ENCODE measurements at places on chromosomes 6 and 20.

GRCh38 chr6:84460491-84460890, 233.0 kb upstream of the CEP162 start:
- no peak for DNase-seq

DNA sequence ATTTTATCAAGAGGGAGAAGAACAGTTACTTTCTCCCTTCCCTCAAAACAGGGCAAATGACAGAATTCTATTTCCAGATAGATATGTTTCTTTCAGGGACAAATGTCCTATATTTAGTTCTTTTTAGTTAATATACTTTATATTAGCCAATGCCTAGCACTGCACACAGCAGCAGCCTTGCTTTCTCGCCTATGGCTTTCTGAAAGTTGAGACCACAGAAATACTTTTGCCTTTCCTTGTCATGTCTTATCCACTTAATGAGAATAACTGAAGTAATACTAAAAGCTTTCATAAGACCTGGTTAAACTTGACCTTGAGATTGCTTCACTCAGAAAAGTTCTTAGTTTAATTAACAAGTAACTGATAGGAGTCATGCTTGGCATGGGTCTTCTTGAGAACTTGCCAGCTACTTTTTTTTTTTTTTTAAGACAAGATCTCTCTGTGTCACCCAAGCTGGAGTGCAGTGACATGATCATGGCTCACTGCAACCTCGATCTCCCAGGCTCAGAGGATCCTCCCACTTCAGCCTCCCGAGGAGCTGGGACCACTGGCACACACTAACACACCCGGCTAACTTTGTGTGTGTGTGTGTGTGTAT, 159.3 kb downstream of the CDKAL1 start:
- no peak for DNase-seq

DNA sequence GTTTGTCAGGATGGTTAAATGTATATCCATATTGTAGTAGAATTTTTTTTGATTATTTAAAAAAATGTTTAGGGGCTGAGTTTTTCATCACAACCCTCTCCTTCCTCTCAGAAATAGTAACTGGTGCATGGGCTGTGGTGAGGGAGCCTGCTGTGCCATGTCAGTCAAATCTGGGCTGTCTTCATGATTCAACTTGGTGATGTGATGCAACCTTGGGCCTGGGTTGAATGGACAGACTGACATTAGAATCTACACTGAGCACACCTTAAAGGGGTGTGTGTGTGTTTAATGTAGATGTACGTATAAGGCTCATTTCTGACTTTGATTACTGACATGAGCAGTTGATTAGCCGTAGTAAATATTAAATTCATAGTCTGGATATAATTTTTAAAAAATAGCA, 3.7 kb downstream of the TJAP1 start:
- no peak for DNase-seq

GRCh38 chr6:15897063-15897876, 231.6 kb upstream of the MYLIP start:
- no peak for DNase-seq

GRCh38 chr6:125668071-125668470, 81.4 kb upstream of the HEY2 start:
- no peak for DNase-seq

DNA sequence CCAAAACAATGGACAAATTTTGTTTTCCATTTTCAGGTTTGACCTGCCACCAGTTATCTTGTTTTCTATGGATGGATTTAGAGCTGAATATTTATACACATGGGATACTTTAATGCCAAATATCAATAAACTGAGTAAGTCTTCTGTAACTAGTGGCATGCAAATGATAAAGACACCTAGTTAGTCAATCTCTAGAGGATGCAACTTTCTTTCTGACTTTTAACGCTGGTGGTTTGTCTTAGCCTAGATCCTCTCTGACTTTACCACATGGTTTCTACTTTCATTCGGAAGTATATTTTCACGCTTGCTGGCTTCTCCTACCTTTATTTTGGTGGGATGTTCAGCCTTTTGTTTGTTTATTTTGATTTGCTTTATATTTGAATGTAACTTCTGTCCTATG, 21.2 kb downstream of the ENPP3 start:
- no peak for DNase-seq

DNA sequence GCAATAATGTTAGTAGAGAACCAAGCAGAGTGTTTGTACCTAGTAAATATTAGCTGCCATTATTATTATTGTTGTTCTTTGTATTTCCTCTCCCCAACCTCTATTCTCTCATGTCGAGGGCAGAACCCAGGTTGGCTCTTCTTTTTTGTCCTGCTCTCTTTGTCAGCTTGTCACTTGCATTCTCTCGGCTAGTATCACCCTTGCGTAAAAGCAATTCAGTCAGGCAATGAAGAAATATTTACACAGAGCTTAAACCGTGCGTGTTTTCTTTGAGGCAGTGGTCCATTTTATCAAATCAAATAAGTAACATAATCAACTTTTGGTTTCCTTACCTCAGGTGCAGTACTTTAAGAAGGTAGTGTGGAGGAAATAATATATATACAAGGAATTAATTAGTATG, 83.9 kb downstream of the TULP4 start:
- DNase-seq, result no peak

DNA sequence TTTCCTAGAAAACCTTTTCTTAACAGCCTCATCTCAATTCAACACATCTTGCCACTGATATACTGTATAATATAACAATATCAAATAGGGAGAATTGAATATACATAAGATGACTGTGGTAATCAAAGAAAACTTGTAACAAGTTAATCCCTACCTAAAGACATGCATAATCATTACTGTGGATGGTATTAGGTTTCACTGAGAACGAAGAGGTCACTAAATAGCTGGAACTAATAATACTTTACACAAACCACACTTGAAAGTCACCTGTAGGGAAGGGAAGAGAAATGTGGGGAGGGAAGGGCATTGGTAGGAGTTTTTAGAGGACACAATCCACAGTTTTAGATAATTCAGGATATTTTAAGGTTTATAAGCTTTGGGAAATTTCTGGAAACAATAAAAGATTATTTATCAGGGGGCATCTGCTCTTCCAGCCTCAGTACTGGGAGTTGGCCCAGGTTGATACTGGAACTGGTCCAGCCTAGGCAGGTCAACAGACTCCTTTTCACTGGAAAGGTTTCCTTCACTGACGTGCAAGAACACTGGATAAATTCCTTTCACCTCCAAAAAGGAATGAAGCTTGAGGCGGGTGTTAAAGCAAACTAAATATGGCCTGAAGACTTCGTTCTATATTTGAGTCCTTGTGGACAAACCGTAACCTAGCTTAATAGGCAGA, 44.0 kb downstream of the MAP7 start:
- DNase-seq, result no peak

DNA sequence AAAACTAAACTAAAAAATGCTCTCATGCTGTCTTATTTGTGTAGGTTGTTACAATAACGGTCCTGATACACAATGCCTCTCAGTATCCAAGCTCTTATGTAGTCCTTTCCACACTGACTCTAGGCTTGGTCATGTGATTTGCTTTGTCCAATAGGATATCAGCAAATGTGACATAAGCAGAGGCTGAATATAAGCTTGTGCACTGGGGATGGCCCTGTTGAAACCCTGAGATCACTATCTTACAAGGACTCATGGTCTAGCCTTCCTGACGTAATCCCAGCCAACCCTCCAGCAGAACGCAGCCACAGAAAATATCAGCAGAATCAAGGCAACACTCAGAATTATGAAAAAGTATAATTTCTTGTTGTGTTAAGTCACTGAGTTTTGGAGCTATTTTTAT, 145.1 kb upstream of the CCN2 start:
- no peak for DNase-seq

DNA sequence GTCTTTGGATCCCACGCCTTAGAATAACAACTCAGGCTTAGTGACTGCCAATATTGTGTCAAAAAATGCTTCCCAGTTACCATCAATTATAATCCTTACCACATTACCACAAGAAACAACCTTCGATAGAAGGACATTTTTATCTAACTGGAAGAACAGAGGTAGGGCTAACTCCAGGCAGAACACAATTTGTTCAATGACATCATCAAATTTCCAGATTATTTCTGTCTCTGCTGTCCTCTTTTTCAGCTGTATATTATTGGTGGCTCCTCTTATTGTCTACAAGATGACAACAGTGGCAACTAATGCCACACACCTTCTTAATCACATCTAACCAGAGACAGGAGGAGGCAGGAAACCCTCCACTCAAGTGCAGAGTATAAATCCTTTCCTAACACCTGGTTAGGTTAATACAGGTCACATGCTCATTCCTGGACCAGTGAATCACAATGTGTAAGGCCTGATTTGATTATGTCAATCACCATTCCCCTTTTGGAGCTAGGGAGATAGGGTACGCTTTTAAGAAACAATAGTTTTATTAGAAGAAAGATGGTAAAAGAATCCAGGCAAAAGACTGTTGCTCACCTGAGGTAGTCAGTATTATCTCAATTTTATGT, 18.0 kb downstream of the KHDC1L start:
- DNase-seq, result no peak

DNA sequence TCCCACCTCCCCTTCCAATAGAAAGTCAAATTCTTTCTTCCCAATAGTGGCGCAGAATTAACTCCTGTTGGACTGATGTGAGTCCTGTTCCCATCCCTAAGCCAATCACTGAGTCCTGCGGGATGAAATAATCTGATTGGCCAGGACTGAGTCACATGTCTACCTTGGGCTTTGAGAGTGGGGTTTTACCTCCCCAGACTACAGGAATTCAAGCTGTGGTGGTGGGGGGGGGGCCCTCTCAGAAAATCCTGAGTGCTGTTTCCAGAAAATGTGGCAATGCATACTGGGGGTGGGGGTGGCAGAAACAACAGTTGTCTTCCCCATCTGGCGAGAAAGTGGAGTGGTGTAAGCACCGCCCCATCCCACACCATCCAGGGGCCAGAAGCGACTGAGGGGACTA, 65.7 kb downstream of the CTCFL start:
- no peak for DNase-seq

DNA sequence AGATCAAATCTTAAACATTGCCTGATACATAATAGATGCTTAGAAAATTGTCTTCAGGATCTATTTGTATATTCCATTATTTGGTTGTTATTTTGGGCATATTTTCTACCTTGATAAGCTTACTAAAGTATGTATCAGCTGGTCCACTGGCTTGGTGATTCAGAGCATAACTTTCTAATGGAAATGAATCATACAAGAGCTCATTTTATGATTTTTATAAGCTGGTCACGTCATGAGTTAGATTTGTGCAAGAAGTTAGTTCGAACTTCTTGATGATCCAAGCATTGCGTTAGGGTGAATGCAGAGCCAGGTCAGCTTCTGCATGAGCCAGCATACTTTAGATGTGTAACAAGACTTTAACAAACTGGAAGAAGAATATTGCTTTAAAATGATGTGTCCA, 144.5 kb upstream of the FLRT3 start:
- DNase-seq, result no peak

- no peak for DNase-seq
These were observed 2.3 kb upstream of the MAS1L start for GRCh38 chr6:29490055-29490454.

DNA sequence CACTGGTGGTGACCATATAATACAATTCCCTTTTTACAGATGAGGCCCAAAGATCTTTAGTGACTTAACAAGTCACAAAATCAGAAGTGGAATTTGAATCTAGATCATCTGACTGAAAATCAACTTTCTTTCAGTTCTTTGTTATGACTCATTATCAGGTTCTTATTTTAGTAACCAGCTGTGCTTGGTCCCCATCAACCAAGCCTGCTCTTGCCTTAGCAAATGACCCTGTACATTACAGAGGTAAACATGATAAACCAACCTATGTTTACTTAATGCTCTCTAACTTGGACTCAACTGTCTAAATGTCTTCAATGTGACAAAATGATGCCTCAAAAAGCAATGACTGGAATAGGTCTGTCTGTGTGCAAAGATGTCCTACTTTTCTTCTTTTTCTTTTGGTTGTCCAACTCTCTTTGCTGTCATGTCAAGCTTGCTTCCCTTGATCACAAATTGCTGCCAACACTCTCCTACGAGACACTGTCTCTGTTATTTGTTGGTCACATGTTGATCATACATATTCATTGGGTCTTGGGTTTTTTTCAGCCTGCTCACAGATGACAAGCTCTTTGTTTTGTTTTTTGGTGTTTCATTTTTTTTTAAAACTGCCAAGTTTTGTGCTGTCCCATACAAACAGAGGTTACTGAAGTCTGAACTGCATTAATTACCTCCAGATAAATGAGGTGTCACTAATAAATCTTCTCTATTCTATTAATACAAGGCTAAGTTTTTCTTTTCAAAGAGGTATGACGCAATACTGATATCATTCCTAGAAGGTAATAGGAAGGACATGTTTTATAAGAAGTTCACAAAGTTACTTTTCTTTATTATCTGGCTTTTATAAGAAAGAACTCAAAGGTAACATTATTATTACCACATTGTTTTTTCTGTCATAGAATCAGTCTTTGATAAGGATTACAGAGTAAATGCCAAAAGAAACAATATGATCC, 62.2 kb upstream of the PLN start:
- no peak for DNase-seq

DNA sequence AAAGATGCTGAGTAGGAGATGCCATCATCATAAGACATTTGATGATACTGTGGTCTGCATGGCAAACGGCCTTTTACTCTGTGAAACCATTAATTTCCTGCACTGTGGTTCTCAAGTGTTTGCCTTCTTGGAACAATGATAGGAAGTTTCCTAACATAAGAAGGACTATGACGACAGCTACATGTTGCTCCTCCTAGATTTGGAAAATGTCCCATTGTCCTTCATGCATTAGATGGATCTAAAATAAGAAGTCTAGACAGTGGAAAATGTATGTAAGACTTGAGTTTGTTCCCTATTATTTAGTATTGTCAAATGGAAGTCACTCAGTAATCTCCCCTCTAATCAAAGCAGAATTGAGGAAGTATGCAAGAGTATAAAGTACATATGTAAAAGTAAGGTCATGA, 98.5 kb upstream of the TMEM170B start:
- DNase-seq, result no peak

DNA sequence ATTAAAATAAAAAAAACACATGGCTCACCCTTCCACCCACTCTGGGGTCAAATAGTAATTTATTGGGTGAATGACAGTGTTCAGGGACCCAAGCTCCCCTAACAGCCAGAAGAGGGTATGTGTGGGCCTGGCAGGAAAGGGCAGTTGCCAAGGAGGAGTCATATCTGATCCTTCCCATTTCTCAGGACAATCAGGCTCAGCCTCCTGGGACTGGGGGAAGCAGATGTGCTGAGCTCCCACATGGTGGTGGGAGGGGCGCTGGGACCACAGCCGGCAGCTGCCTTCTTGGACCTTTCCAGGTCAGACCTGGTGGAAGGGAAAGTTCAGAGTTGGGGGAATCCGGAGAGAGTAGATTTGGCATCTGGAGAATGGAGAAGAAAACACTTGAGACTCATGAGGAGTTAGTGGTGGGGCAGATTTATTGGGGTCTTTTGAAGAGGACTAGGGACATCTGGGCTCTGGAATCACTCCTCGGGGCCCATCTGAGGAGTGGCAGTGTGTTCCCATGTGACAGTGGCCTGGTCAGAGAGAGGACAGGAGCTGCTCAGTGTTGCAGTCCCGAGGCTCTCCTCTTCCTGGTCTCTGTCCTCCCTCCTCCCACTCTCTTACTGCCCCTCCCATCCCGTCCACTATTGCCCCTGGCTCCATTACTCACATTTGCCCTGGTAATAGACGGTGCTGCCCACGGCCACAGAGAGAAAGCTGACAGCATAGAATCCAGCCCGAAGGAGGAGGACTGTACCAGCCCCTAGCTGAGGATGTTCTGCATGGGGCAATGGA, 3.0 kb downstream of the LST1 start:
- DNase-seq, result no peak

GRCh38 chr20:35641743-35642142, 23.0 kb downstream of the CPNE1 start:
- DNase-seq, result no peak

Data from smooth muscle cell of the brain vasculature (primary cell).